ENCODE measurements at places on chromosomes 3 and 15.

GRCh38 chr15:56052395-56053045 is 59.1 kb upstream of the NEDD4 start:
- DNase-seq, result peak; percentile 64

DNA sequence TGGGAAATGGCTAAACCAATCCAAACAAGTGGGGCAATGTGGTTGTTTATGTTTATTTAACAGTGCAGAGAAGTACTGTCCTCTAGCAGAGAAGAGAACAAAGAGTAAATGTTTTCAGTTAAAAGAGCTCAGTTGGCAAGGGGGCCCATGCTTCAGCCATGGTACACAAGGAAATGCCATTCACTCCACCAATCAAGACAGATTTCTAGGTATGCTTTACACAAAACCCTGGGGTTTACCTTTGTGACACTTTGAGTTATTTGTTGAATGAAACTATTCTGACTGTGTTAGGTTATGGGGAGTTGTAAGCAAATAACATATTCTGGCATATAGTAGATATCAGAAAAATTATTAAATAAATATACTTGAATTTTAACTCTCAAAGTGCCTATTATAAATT is 228.5 kb upstream of the MME start:
- DNase-seq, result no peak

DNA sequence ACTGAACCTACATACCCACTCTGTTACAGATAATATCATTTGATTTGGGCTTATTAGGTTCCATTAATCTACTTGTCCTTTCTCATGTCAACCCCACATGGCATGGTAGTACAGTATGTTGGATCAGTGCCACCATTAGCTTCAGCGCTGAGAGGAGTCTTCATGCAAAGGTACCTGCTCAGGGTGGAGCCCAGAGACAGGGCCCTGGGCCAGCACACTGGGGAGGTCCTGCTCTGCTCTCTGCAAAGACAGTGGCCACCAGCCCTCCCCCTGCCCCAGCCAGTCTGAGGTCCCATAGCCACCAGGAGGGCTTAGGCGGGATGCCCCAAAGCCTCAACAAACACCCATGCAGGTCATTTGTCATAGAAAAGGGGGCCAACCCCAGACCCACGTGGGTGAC is 71.0 kb downstream of the ATP10A start:
- DNase-seq, result no peak

GRCh38 chr3:122268257-122269024 is 56.6 kb upstream of the CSTA start:
- no peak for DNase-seq

DNA sequence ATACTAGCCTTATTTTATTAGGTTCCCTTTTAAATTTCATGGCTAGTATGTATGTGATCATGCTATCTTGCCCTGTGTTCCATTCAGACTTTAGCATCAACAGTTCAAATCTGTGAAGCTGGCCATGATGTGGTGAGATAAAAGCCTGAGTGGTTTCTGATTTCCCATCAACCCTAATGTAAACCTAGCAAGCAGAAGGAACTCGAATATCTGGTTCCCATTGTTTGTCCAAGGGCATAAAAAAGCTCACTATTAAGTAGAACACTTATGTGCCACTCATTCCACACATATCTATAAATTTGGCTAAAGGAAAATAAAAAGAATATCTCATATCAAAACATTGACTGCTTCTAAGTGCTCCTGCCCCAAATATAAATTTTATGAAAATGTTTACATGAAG is 311.7 kb downstream of the CADM2 start:
- DNase-seq, result no peak

GRCh38 chr15:47188758-47189507 is 528.4 kb upstream of the SEMA6D start:
- DNase-seq, result no peak

- DNase-seq, result no peak
Measured at GRCh38 chr3:132629928-132630327, 29.7 kb downstream of the ACAD11 start.

- peak; percentile 52 for DNase-seq
Measured at GRCh38 chr3:123523023-123523412, 61.8 kb downstream of the HACD2 start.

DNA sequence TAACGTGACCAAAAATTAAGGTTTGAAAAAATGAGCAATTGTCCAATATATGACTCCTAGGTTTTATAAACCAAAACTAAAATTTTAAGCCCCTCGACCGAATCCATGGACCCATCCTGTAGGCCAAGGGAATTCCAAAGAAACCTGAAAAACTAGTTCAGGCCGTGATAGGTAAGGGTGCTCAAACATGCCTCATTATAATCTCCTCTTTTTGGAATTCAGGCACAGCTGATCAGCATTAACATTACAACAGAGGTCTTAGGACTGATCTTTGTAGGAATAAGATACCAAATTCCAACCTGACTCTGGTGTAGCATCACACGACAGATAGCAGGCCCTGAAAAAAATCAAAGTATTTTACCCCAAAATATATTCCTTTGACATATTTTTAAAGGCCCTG is 155.7 kb downstream of the NEK10 start:
- no peak for DNase-seq

GRCh38 chr3:100150473-100150872 is 36.2 kb upstream of the FILIP1L start:
- no peak for DNase-seq

GRCh38 chr3:80451393-80451792 is 683.6 kb upstream of the ROBO1 start:
- no peak for DNase-seq

DNA sequence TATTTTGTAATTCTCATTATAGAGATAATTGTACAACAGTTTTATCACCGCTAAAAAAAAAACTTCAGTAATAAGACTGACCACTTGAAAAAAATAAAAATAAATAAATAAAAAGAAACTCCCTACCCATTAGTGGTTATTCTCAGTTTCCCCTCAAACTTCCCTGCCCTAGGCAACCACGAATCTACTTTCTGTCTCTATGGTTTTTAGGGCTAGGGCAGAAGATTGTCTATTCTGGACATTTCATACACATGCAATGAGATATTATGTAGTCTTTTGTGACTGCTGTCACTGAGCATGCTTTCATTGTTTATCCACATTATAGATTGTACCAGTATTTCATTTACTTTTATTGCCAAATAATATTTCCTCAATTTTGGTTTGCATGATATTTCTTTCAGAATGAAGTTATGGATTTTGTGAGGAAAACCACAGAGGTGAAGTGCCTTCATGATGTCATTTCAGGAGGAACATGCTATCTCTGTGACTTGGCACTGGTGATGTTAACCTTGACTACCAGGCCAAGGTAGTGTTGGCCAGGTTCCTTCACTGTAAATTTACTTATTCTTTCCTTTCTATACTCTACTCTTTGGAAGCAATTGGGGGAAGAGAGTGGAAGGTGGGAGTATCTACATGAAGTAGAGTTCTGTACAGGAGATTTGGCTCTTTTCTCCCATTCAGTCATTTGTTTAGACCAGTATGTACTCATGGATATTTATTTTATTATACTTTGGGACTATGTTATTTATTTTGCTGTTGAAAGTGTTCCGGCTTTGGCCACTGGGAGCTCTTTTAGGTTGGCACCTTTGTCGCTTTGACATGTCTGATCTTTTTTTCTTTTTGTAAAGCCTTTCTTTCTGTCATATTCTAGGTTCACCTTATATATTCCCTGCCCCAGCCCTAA is 86.3 kb downstream of the GMPS start:
- no peak for DNase-seq

- no peak for DNase-seq
Measured at GRCh38 chr15:49163678-49164077, 6.4 kb upstream of the GALK2 start.

DNA sequence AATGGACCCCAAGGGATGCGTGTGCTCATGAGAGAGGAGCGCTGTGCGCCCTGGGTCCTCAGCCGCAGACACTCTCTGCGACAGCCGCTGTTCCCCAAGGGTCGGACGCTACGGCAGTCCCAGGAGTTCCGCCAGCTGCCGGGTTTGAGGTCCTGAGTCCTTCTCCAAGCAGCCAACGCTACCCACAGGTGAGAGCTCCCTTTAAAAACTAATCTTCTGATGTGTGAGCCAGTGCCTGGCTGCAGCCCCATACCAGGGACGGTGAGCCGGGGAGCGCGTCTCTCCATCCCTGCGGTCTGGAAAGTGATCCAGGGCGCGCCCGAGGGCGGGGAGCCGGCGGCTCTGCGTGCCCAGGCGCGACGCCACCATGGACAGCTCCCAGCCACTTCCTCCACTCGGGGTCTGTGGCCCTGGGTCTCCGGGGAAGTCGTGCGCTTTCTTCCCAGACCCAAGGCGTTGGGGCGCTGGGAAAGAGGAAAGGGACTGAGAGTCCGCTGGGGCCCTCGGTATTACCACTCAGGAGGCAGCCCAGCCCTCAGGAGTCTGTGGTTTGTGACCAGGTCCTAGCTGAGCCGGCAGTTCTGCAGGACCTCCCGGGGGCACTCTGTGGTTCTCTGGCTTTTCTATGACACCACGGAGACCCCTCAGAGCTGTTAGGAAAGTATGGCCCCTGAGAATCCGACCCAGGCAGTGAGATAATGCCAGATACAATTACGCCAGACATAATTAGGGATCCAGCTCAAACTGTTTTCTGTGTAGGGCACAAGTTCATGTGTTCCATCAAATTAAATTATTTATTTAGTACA is 1.4 kb downstream of the CEMIP start:
- DNase-seq, result no peak

- DNase-seq, result no peak
Measured at GRCh38 chr3:98328933-98329332, 24.7 kb upstream of the OR5K4 start.

DNA sequence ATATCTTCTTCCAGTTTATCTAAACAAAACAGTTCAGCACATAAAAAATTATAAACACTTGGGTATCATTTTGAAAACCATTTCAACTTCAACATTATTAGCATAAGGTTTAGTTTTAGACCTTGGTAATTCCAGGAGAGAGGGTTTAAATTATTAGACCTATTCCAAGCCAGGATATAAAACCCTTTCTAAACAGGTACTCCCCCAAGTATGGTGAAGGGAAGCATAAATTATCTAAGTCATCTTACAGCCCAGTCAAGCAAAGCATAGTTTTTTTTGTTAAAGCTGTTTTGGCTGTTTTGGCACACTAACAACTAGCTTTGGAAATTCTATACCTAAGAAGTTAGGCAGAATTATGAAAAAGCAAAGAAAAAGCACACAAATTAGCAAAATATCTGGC is 87.3 kb downstream of the FBN1 start:
- no peak for DNase-seq

Measured in dermis microvascular lymphatic vessel endothelial cell (primary cell).